Tibial nerve (tissue), 4 donors: ENCODE measurements at places on chromosomes 13 and 19. TPM values are rescaled to one million over a fixed set of nuclear protein-coding genes. Genes with fewer than 3 reads are reported as not detected.

DNA sequence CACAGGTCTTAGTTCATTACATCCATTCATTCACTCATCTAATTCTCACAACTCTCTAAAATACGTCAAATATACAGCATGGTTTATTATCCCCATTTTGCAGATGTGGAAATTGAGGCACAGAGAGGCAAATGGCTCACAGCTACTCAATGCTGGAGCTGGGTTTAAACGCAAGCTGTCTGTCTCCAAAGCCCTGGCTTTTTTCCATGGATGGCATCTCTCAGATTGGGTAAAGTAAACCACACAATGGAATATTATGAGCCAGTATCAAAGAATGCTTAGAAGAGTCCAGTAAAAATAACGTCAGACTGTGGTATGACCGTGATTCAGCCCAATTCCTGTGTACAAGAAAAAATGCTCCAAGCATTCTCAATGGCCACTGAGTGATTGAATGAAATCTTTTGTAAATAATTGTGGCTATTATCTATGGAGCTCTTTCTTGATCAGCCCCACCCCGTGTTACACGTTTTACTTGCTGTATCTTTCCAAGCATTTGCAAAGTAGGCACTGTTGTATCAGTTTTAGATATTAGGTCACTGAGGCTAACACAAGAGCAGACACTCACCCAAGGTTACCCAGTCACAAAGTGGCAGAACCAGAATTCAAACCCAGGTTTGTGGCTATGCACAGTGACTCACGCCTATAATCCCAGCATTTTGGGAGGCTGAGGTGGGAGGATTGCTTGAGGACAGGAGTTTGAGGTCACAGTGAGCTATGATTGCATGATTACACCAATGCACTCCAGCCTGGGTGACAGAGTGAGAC is 5.5 kb upstream of the ACP7 start:
- no peaks in the 10 kb centered on the region for H3K27me3 ChIP-seq
- H3K4me3 ChIP-seq, result no peak overlapping the region
- no peaks in the 10 kb centered on the region for H3K36me3 ChIP-seq

Gene GPR4
- total RNA-seq, result 12.8 TPM

Gene HIF3A
- total RNA-seq, result 235 TPM

Gene FOSB
- total RNA-seq, result 4.9 TPM

Gene WDR88
- not detected for total RNA-seq

Gene ZNF675
- total RNA-seq, result 2.5 TPM

DNA sequence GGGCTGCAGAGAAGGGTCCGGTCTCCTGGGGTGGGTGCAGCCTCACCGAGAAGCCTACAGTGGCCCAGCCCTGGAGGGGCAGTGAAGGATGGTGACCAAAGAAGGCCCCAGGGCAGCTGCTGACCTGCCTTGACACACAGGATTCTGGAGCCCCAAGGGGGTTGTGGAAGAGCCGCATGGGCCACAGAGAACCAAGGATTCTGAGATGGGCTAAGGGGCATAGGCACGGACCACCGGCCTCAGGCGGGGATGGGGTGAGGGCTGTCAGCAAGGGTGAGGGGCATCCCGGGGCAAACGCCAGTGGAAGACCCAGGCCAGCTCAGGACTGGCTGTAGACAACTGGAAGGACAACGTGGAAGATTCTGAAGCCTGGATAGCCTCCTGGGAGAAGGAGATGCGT is 151.6 kb downstream of the TEX29 start:
- no peak for DNase-seq
- H3K27ac ChIP-seq, result no peak overlapping the region
- no peaks in the 10 kb centered on the region for H3K36me3 ChIP-seq
- H3K27me3 ChIP-seq, result no peaks in the 10 kb centered on the region
- H3K4me1 ChIP-seq, result peaks cover 4% of the 10 kb centered on the region
- no peak overlapping the region for H3K4me3 ChIP-seq

- no peak overlapping the region for H3K4me3 ChIP-seq
- peaks cover 17% of the 10 kb centered on the region for H3K4me1 ChIP-seq
- peak overlapping the region; percentile 65 for H3K27ac ChIP-seq
- H3K36me3 ChIP-seq, result no peaks in the 10 kb centered on the region
Observed at GRCh38 chr13:21034603-21035191, 26.7 kb downstream of the LATS2 start.

DNA sequence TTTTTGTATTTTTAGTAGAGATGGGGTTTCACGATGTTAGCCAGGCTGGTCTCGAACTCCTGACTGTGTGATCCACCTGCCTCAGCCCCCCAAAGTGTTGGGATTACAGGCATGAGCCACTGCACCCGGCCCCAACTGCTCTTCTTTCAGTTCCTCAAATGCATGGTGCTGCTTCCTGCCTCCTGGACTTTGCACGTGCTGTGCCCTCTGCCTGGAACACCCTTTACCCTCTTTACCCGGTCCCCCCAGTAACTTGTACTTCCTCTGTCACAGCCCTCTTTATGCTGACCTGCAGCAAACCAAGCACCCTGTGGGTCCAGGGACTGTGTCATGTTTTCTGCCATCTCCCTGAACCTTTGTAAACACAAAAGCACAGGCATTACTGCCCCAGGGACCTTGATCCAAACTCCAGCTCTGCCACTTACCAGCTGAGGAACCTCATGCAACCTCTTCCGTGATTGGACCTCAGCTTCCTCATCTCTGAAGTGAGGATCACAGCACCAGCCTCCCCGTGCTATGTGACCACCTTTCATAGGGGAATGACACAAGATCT is 3.8 kb downstream of the BLVRB start:
- H3K4me3 ChIP-seq, result no peak overlapping the region
- H3K4me1 ChIP-seq, result peaks cover 32% of the 10 kb centered on the region
- no peak for DNase-seq
- no peaks in the 10 kb centered on the region for H3K27me3 ChIP-seq
- no peaks in the 10 kb centered on the region for H3K36me3 ChIP-seq

DNA sequence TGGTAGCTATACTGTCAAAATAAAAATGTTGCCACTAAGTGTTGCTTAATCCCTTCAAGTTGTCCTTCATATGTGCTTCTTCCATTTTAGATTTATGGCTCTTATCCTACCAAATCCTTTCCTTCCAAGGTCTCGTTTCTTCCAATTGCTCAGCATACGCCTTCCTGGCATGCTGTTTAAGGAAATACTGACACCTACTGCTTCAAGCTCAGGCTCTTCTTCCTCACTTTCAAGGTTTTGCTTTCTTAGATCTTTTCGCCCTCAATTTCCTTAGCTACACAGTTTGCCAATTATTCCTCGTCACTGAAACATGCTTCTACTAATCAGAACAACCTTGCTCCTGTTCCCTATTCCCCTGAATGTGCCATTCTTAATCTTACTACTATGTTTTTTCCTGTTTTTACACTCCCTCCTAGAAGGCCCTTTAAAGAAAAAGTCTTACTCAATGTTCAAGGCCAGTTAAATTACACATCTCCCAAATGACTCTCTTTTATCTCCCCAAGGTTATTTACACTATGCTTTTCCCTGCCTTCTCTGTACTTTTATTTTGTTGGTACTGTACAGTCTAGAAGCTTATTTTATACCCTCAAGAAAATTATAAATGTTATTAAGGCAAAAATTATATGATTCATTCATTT is 343.1 kb downstream of the MZT1 start:
- H3K4me1 ChIP-seq, result no peaks in the 10 kb centered on the region
- H3K27ac ChIP-seq, result no peak overlapping the region
- H3K27me3 ChIP-seq, result no peaks in the 10 kb centered on the region
- DNase-seq, result no peak
- no peaks in the 10 kb centered on the region for H3K36me3 ChIP-seq

Gene NACC1
- total RNA-seq, result 37.1 TPM

DNA sequence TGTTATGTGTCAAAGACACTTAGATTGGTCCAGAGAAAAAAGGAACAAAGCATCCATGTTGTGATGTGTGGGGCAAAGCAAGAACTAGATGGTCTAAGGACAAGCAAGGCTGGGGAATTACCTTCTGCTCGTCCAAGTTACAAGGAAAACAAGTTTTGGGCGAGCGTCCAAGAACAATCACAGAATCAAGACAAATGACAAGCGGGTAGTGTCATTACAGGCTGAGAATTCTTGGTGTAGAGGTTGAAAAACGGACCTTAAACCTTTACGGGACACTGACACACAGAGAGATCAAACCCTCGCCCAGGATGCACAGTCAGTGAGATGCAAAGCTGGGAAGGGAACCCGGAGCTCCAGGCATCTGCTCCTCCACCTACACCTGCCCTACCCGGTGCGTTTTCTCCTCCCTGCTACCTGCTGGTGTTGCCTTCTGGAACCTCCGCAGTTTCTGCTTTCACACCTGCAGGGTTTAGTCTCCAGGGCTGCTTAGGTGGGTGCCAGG is 515 bp upstream of the ZNF324B start:
- peaks cover 4% of the 10 kb centered on the region for H3K4me1 ChIP-seq
- DNase-seq, result peak; percentile 23

DNA sequence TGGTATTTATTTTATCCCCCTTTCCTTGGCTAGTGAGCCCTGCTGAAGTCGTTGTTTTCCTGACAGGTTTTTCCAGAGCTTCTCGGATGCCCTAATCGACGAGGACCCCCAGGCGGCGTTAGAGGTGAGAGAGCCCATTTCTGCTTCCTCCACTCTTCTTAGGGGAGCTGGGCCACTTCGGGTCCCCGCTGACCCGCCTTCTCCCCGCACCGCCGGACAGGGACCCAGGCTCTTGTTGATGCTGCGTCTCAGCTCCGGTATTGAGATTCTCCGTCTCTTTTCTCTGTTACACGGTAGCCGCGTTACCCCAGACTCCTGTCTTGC is 306 bp downstream of the SUGT1 start:
- H3K27me3 ChIP-seq, result no peaks in the 10 kb centered on the region
- no peak for DNase-seq
- H3K4me3 ChIP-seq, result peak overlapping the region; percentile 64
- peak overlapping the region; percentile 90 for H3K27ac ChIP-seq
- H3K36me3 ChIP-seq, result no peaks in the 10 kb centered on the region
- no peaks in the 10 kb centered on the region for H3K4me1 ChIP-seq

GRCh38 chr19:51327066-51328001 is 14.6 kb downstream of the VSIG10L start:
- peaks cover 76% of the 10 kb centered on the region for H3K27me3 ChIP-seq
- H3K27ac ChIP-seq, result no peak overlapping the region
- no peak for DNase-seq
- no peaks in the 10 kb centered on the region for H3K4me1 ChIP-seq

DNA sequence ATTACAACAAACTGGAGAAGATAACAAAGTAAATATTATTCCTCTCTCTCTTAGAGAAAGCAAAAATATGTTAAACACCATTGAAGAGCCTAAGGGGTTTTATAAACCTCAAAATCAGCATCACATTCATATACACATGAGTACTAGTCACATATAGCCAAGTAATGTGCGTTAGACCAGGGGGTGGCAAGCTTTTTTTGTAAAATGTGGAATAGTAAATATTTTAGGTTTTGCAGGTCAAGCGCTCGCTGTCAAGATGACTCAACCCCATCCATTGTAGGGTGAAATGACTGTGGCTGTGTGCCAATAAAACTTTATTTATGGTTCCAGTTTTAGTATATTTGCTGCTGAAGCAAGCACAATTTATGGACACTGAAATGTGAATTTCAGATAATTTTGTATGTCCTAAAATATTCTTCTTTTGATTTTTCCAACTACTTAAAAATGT is 21.7 kb downstream of the RFX2 start:
- no peak for DNase-seq
- H3K27me3 ChIP-seq, result no peaks in the 10 kb centered on the region
- peaks cover 27% of the 10 kb centered on the region for H3K4me1 ChIP-seq
- H3K27ac ChIP-seq, result peak overlapping the region; percentile 67

GRCh38 chr13:95226932-95227695 is 74.1 kb downstream of the ABCC4 start:
- no peaks in the 10 kb centered on the region for H3K27me3 ChIP-seq
- DNase-seq, result no peak
- H3K4me3 ChIP-seq, result no peak overlapping the region

GRCh38 chr13:45361596-45362206 is 20.7 kb upstream of the TPT1 start:
- H3K4me1 ChIP-seq, result no peaks in the 10 kb centered on the region
- H3K27ac ChIP-seq, result no peak overlapping the region
- no peak overlapping the region for H3K4me3 ChIP-seq
- H3K36me3 ChIP-seq, result peaks cover 80% of the 10 kb centered on the region
- H3K27me3 ChIP-seq, result no peaks in the 10 kb centered on the region

GRCh38 chr13:110628952-110629701 is 13.8 kb downstream of the NAXD start:
- peaks cover 70% of the 10 kb centered on the region for H3K36me3 ChIP-seq
- H3K4me1 ChIP-seq, result peaks cover 4% of the 10 kb centered on the region
- H3K4me3 ChIP-seq, result no peak overlapping the region
